A549 (cell line): ENCODE measurements at places on chromosomes 6 and 20.

GRCh38 chr20:51450221-51450712, 92.3 kb downstream of the NFATC2 start:
- no peak for DNase-seq

GRCh38 chr6:109854541-109855308, 123.4 kb upstream of the GPR6 start:
- no peak for DNase-seq

DNA sequence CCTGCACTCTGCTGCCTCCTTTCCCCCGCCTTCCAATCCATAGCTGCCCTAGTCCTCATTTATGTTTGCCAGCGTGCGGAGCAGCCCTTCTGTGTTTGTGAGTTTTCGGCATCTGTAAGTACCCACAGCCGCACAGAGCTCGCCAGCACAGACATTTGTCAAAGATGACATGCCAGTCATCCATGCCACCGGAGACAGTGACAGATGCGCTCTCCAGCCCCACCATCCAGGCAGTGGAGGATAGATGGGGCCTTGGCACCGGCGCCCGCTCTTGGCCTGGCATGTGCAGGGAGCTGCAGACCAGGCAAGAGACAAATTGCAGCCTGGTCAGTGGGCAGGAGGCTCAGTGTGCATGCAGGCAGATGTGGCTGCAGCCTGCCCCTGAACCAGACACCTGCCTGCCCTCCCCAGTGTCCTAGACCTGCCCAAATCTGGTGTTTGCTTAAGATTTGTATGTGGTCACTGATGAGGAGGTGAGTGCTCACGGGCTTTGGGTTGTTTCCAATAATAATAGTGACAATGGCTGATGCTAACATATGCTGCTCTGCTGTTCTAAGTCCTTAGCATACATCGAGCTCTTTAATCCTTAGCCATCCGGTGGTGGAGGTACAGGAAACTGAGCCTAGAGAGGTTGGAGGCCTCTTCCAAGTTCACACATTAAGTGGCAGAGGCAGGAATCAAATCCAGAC, 78.1 kb downstream of the UNC5CL start:
- no peak for DNase-seq

DNA sequence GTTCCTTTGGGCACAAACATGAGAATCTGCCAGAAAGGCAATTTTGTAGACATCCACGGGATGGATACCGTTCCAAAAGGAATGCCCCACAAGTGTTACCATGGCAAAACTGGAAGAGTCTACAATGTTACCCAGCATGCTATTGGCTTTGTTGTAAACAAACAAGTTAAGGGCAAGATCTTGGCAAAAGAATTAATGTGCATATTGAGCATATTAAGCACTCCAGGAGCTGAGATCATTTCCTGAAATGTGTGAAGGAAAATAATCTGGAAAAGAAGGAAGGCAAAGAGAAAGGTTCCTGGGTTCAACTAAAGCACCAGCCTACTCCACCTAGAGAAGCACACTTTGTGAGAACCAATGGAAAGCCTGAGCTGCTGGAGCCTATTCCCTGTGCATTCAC, 103.9 kb upstream of the ARG1 start:
- DNase-seq: no peak

DNA sequence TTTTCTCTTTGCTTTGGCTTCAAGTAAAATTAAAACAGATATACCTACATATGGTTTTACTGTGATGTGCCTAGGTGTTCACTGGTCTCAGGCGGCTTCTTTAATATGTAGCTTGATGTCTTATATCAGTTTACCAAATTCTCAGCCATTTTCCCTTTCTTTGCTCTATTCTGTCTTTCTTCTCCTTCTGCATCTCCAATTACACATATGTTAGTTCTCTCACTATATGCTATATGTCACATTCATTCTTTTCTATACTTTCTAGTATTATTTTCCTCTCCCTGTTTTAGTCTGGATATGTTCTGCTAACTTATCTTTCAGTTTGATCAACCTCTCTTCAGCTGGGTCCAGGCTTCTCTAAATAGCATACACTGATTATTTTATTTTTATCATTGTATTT, 14.4 kb upstream of the WFDC8 start:
- DNase-seq: no peak

DNA sequence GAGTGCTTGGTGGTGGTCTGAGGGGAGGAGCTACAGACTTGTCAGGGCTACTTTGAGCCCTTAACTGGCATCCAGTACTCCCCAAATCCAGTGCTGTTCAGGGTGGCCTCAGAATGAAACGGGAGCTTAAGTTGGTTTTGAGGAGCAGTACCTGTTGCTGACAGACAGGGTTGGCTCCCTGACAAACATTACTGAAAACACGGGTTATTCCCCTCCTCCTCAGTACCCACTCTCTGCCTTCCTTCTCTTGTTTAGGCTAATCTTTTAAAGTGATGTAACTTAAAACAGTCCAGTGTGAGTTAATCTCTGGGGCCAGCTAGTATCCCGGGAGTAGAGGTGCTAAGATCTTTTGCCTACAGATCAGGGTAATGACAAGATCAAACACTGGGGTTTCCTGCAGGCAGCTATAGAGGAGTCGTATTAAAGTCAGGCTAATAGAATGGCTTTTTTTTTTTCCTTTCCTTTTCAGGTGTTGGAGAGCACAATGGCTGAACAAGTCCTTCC, 3.7 kb downstream of the TNFAIP3 start:
- DNase-seq: no peak

- no peak for DNase-seq
Observed at GRCh38 chr6:56638760-56639159, 3.9 kb downstream of the DST start.

GRCh38 chr6:53143710-53144109, 4.9 kb downstream of the GCM1 start:
- no peak for DNase-seq
